ENCODE measurements at places on chromosomes 7 and 10.

- DNase-seq: no peak
These were observed 13.9 kb downstream of the HNRNPA2B1 start for GRCh38 chr7:26186364-26187311.

DNA sequence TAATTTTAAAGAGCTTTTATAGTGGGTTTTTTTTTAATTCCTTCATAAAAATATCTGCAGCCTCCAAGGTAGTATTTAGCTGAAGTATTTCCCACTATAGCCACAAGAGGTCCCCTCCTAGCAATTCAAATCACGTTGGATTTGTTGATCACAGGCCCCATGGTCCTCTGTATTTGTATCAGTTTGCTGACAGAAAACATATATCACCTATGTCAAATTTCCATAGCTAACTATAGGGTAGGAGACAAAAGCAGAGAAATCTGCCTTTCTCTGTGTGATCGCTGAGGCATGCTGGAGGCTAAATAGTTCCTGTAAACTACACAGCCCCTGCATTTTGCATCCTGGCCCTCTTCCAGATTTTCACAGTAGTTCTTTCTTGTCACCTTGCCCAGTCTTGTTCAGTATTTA, 1.7 kb upstream of the CTNNA3 start:
- DNase-seq: peak; percentile 44

- DNase-seq: no peak
These were observed 12.8 kb upstream of the DNAAF5 start for GRCh38 chr7:713488-714230.

DNA sequence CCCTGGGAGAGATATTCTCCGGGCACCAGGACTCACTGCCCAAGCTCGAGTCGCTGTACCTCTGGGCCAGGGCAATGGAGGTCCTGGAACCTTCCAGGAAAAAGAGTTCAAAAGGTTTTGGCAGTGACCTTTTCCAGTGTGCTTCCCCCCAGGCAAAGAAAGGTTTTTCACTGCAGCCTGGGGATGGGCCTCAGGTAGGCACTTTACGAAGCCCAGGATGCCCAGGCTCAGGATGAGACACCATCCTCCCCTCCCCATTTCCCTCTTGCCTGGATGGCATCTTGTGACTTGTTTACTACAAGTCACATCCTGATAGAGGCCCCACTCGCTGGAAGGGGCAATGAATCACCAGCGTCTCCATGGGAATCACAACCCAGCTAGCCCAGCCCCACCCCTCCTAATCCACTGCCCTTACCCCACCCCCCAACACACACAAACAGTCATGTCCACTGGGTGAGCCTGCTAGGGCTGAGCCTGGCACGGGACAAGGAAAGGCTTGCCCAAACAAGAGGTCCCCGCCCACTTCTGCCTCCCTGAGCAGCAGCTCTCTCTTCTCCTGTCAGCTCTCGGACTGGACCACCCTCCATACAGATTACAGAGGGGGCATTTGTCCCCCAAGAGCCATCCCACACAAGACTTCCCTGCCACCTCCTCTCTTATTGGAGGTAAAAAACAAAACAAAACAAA, 93.8 kb upstream of the SMNDC1 start:
- DNase-seq: peak; percentile 89

DNA sequence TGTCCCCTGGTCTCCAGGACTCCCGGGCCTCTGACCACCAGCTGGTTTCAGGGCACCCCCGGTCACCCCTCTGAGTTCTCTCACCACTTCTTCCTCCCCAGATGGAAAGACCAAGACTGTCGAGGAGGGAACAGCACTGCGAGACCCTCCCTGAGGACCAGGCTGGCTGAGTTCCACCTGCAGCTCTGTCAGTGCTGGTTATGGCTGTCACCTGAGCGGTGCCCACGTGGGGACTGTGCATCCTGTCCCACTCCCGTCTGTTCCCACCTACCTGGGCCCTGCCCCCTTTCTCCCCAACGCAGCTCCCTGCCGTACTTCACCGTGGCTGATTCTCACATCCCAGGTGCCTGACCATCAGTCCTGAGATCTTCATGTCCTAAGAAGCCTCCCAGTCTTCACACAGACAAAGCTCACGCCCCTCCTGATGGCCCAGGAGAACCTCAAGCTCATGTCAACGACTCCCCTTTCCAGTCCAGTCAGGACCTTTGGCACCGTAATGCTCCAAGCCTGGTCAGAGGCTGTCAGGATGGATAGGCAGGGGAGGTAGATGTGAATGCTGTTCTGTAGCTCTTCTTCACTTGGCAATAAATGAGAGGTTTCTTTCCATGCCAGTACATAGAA, 159.7 kb downstream of the USP6NL start:
- DNase-seq: no peak

- no peak for DNase-seq
These were observed 116.3 kb downstream of the COL13A1 start for GRCh38 chr10:69918036-69918435.

DNA sequence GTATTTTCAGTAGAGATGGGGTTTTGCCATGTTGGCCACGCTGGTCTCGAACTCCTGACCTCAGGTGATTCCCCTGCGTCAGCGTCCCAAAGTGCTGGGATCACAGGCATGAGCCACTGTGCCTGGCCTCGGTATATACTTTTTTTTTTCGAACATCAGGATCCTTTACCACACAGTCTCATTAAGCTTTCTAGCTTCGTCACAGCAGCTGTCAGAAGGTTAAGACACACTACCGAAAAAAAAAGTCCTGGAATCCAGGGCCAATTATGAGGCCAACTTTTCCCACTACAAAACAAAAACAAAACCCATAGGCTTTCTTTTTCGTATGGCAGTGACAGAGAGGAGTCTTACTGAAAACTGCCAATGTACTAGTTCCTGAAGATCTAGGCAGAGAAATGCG, 30.7 kb downstream of the ZC3HC1 start:
- DNase-seq: no peak
